ENCODE measurements at places on chromosomes 11 and 22. TPM values are rescaled to one million over a fixed set of nuclear protein-coding genes. Genes with fewer than 3 reads are reported as not detected.

DNA sequence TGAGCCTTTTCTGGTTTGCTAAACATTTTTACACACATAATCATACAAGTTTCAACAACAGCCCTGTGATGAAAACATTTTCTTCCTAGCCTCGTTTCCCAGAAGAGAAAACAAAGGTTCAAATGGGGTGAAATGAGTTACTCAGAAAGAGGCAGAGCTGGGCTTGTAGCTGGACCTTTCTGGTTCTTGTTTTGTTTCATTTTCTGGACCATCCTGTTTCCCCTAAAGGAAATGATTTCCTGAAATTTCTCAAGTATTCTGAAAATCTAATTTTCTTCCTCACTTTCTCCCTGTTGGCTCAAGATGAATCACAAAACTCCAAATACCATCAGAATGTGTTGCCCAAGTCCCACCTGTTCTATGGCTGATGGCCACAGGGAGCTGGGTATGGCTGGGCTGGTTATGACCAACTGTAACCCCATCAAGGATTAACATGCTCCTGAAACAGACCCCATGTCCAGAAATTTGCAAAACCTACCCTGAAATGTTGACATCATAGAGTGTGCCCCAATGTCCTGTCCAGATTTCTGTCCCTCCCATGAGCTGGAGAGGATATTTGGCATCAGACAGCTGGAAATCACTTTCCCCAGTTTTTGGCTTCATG, 6.7 kb upstream of the APOL4 start:
- no peak for DNase-seq

DNA sequence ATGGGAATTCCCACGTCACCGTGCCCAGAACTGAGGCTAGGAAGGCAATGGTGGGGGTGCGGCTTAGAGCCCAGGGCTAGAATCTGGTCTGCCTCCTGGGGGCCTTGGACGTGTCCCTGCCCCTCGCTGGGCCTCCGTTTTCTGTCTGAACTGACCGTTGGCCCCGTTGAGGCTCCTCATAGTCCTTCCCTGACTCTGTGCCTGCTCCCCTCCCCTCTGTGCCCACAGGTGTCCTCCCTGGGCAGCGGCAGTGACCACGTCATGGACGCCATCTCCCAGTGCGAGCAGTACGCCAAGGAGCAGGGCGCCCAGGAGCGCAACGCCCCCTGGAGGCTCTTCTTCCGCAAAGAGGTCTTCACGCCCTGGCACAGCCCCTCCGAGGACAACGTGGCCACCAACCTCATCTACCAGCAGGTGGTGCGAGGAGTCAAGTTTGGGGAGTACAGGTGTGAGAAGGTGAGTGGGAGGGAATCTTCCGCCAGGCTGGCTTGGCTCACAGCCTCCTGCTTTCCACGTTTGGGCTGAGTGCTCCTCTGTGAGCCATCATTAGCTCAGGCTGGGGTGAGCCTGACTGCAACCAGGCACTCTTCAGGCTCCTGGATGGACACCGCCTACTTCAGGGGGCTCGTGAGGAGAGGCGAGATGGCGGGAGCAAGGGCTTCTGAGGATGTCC, 63.9 kb downstream of the MYO7A start:
- DNase-seq: peak; percentile 10

GRCh38 chr11:72012897-72013721, 14.4 kb downstream of the IL18BP start:
- DNase-seq: no peak

DNA sequence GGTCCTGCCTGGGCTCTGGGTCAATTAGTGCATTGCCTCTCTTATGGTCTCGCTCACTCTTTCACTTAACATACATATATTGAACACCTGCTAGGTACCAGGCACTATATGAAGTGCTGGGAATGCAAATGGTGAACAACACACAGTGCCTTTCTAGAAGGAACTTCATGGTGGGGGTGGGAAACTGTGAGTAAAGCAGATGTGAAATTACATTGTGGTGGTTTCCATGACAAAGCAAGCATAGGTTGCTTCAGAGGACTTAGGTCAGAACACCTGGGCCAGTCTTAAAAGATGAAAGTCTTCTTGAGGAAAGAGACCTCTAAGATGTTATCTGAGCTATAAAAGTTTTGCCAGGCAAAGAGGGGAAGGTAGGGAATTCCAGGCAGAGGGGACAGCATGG, 231.3 kb downstream of the BUD13 start:
- DNase-seq: no peak

- no peak for DNase-seq
Measured at GRCh38 chr11:96960476-96960875, 570.7 kb downstream of the JRKL start.

GRCh38 chr11:94171693-94172440, 43.2 kb downstream of the PANX1 start:
- peak; percentile 8 for DNase-seq

DNA sequence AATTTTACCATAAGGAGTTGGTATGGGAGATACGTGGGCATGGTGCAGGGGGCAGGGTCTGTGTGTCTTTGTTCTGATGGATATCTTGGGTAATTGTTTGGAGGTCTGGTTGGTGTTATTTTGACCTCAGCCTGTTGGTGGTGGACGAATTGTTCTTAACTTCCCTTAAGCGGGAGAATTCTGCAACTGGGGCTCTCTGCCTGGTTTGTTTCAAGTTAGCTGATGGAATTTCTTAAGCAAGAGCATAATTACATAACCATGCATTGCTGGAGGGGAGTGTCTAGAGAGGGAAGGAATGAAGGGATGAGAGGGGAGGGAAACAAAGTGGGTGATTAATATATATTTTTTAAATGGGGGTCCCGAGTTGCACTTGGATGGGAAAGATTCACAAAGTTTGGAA, 908.5 kb upstream of the RAG2 start:
- no peak for DNase-seq

DNA sequence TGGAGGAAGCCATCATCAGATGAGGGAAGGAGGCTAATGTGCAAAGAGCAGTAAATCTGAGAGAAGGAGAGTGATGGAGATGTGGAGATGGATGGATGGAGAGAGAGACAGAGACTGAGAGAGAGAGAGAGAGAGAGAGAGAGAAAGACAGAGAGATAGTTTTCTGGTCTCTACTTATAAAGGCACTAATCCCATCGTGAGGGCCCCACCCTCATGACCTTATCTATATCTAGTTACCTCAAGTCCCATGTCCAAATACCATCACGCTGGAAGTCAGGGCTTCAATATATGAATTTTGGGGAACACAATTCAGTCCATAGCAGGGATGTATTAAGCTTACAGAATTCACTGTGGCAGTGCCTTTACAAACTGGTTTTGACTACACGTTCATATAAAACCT, 21.2 kb upstream of the ELF5 start:
- DNase-seq: no peak

GRCh38 chr11:9250139-9250582, 15.0 kb downstream of the DENND5A start:
- DNase-seq: no peak

DNA sequence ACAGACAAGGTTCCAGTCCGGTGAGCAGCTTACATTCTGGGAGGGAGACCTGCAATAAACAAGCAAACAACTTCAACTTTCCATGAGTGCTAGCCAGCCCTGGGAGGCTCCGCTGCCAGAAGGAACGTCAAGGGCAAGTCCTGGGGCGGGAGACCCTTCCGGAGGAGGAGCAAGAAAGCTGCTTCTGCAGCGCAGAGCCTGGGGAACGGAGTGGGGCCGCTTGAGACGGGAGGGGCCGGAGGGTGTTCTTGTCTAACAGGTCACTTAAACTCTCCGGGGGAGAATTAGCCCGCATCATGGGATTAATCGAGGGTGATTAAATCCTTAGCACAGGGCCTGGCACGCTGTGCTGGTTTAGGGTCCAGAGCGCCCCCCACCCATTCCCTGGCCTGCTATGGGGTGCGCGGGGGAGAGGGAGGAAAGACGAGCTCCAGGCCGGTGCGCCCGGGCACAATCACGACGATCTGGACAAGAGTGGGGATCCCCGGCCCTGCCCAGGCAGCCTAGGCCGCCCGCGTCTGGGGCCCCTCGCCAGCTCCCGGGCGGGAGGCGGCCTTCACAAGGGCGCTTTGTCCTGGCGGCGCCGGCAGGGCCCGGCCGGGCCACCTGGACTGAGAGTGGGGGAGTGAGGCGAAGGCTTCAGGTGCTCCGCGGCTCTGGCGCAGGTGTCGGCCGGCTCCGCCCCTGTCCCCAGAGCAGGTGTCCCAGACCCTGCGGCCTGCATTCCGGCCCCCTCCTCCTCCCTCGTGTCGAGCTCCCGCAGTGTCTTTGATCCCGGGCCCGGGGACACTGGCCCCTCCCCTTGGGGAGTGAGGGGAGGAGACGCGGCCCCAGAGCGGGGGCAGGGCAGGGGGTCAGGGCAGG, 663 bp upstream of the LARGE2 start:
- DNase-seq: peak; percentile 16

DNA sequence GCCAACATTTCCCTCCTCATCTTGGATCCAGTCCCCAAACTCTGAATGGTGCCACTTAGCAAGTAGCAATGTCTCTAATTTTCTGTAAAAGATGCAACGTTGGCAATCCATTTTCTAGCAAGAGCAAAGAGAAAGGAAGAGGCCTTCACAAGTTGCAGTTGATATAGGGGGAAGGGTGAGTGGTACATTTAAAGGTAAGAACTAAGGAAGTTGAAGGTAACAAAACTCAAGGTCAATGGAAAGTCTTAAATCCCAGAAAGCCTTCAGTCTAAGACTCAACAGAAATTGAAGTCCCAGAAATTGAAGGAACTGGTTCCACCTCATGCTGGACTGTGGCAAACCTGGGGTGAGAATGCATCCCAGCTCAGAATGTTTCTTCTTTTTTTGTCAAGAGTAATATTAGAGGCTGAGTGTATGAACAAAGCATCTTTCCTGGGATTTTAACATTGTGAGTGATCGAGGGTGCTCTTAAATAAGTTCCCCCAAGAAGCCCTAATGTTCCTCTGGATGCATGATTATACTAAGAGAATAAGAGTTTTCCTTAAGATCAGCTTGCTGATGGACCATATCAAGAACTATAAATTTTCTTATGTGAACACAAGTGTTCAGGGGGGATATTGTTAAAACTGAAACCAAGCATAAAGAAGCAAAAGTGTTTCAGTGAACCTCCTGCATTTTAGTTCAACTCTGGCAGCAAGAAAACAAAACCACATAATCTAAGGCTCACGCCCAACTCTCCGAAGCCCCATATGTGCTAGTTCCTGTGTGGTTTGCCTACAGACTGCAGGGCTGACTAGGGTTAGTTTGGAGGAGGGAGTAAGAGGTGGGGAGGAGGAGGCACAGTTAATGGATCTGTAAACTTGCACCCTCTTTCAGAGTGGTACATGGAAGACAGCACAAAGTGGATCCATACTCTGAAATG, at the start of gene GRAP2:
TSS of gene GRAP2 (plus strand) at position 779 of the 922 bp plus-strand sequence. CDS start 46,023 bp downstream, outside the sequence.
- peak; percentile 70 for DNase-seq

GRCh38 chr22:40405178-40406062, 35.0 kb downstream of the SGSM3 start:
- DNase-seq: no peak

- no peak for DNase-seq
Measured at GRCh38 chr11:8109675-8110074, 28.7 kb downstream of the TUB start.

DNA sequence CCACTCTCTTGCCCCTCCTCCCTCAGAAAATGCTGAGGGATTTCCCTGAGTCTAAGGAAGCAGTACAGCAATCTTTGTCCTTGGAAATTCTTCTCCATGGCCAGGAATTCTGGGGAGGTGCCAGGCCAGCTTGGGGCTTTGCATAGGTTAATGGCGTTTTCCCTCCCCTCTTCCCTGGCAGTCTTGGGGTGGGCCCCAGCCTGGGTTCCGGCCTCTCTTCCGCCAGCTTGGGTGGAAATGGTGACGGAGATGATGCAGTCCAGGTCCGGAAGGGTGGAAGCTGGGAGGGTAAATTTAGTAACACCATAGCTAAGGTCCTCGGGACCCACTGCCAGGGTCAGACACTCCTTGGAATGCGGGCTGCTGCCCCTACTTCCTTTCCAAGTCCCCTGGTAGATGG, 5.0 kb downstream of the PHLDB1 start:
- DNase-seq: no peak

DNA sequence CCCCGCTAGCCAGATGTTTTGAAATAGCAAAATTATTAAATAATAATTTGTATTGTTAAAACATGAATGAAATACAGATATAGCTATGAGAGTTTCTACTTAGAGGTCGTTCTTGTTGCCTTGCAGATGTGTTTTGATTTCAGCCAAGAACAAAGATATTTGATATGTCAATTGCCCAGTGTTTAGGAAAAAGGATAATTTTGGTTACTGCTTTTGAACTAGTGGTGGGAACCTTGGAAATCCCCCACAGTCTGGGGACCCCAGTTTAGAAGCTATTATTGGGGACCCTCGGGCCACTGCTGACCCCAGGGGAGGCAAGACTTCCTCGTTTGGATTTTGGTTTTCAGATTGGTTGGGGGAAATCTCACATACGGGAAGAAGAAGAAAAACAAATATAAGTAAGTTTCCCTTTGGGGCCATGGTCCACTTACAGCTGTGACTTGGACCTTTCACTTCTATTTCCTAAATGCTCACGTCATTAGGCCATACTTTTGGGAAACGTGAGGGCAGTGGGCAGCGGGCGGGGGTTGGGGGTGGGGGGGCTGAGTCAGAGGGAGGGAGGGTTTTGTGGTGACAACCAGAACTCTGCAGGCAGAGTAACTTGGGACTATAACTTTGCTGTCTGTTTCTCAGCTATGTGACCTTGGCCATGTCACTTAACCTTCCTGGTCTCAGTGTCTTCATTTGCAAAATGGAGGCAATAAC, 37.0 kb downstream of the LDLRAD3 start:
- DNase-seq: no peak

- no peak for DNase-seq
Measured at GRCh38 chr11:12292766-12293165, 84.6 kb upstream of the PARVA start.

- peak; percentile 39 for DNase-seq
Measured at GRCh38 chr11:12893787-12894672, 115.1 kb upstream of the RASSF10 start.

DNA sequence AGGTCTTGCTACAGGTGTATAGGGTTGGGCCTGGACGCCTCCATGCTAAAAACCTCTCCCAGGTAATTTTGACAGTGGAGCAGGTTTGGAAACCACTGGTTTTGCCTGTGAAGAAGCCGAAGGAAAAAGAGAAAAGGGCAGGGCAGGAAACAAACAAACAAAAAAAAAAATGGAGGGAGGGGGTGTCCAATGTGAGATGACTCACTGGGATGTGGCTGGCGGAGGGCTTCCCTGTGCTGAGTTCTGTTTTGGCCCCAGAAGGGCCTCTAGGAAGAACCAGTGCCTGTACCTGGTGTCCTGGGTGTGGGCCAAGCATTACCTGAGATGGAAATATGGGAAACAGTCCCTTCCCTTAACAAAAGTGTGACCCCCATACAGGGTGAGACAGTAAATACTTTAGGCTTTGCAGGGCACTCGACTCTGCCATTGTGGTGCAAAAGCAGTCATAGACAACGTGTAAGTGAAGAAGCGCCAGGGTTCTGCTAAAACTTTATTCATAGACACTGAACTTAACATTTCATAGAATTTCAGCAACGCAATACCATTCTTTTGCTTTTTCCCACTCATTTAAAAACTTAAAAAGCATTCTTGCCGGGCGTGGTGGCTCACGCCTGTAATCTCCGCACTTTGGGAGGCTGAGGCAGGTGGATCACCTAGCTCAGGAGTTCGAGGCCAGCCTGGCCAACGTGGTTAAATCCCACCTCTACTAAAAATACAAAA, 9.5 kb upstream of the DGKZ start:
- DNase-seq: no peak

The C11orf97 gene
- total RNA-seq: not detected

The RBM4B gene
- total RNA-seq: 12.5 TPM

The PISD gene
- 36.4 TPM for total RNA-seq

The SLC35E4 gene
- total RNA-seq: 4.0 TPM

The ROBO4 gene
- total RNA-seq: 0.50 TPM

The OR52N4 gene
- total RNA-seq: 1.4 TPM

The TECTA gene
- total RNA-seq: 0.50 TPM

The SLC22A6 gene
- total RNA-seq: not detected

The PPP6R2 gene
- 82.7 TPM for total RNA-seq

The PLA2G3 gene
- total RNA-seq: not detected

The ACP2 gene
- 16.2 TPM for total RNA-seq

The OR8G5 gene
- total RNA-seq: not detected
